Stimulated activated CD8-positive, alpha-beta memory T cell treated with anti-CD3 and anti-CD28 coated beads, Interleukin-7, amount 100 ng/mL, for 1 hour (primary cell): ENCODE measurements at places on chromosomes 11 and 22.

- no peak for DNase-seq
These were observed 28.7 kb downstream of the EHF start for GRCh38 chr11:34649597-34649996.

DNA sequence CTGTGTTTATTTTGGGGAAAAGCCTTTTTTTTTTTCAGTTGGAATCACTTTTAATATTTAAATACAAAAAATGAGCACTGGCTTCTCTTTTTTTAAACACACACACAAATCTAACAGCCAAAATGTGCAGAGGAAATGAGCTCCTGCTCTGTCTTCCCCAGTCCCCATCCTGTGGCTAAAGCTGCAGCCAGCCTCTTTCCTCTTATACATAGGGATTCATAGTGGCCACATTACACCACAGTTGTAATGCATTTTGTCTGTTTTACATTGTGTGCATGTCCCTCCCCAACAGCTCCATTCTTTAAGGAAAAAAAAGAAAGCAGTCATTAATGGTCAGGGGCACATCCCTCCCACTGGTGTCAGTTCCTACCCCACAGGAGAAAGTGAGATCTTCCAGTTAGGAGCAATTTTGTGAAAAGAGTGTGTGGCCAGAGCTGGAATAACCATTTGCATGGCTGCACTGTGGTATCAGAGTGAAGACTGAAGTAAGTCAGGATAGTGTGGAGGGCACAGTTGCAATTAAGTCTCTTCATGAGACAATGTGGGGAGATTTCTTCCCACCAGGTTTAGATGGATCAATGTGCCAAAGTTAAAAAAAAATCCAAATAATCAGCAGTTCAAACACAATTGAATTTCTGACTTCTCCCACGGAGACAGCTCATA lies 220.6 kb downstream of the TMEM135 start:
- no peak for DNase-seq

DNA sequence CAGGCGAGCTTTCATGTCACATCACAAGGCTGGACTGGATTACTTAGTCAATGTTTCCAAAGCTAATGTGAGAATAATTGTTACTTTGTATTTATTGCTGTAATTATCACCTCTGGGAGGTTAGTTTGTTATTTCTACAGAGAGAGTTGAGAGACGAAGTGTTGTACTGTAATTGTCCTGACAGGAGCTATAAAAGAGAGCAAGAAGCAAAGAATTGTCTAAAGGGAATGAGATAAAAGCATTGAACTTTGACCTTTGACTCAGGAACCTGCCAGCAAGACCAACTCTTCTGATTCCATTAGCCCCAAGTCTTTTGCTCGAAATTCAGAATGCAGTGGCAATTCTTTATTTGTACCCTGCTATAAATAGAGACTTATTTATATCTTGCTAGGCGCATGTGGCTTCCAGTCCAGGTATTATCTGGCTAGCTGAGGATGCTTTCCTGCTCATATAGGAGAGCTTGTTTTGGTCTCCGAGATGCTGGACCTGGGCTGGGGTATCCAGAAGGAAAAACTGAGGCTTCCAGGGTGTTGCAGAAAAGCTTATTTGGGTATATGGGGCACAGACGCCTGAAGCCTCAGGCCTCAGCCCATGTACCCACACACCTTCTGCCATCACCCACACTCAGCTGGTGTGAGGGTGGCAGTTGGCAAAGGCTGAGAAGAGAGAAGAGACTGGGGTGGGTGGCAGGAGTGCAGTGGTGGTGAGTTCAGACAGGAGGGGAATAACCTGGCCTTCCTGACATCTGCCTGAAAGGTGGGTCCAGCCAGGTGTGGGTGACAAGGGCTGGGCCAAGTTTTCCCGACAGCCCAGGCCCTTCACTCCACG lies 40.7 kb downstream of the SYT13 start:
- DNase-seq = no peak

- no peak for DNase-seq
These were observed 45.0 kb upstream of the APOA1 start for GRCh38 chr11:116882386-116882785.

DNA sequence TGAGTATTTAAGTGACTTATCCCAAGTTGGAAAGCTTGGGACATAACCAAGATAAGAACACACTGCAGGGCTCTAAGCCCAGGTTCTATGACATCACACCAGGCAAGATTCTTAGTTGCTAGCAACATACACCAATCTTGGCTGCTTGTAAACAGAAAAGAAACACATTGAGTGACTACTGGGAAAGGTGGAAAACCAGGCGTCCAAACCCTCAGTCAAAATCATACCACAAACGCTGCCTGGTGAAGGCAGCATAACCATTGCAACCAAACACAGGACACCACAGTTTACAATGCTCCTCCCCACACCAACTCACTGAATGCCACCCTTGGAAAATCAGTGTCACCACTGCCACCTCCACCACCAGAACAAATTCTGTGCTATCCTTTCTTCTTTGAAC lies 379.9 kb downstream of the TTC28 start:
- no peak for DNase-seq

DNA sequence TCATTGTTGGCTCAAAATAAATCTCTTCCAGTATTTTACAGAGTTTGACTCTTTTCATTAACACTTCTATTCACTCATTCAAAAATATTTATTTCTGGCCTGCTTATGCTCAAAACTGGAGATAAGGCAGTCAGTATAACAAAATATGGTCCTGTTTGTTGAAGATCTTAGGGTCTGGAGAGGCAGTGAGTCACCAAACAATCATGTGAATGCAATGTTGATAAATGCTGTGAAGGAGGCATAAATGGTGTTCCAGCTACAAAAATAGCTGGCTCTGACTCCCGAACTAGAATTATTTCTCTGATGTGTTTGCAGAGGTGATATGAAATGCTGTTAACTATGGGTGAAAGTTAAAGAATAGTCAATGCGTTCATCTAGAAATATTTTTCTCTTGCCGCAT lies 390.6 kb downstream of the AASDHPPT start:
- DNase-seq = no peak

GRCh38 chr22:29069463-29069862 lies 3.4 kb upstream of the KREMEN1 start:
- no peak for DNase-seq

GRCh38 chr11:6703247-6704063 lies 20.3 kb upstream of the MRPL17 start:
- no peak for DNase-seq

DNA sequence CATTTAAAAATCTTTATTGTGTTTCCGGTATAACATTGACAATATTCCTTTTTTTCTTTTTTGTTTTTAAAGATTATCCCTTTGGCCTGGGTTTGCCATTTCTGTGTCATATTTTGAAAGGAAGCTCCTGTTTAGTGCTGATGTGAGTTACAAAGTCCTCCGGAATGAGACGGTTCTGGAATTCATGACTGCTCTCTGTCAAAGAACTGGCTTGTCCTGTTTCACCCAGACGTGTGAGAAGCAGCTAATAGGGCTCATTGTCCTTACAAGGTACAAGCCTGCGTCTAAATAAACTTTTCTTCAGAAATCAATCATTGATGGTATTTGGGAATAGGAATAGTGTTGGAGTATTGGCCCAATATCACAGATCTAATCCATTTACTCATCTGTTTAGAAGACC lies 19.8 kb downstream of the PIWIL4 start:
- no peak for DNase-seq

GRCh38 chr11:133530501-133530835 lies 1.8 kb downstream of the OPCML start:
- DNase-seq = no peak

DNA sequence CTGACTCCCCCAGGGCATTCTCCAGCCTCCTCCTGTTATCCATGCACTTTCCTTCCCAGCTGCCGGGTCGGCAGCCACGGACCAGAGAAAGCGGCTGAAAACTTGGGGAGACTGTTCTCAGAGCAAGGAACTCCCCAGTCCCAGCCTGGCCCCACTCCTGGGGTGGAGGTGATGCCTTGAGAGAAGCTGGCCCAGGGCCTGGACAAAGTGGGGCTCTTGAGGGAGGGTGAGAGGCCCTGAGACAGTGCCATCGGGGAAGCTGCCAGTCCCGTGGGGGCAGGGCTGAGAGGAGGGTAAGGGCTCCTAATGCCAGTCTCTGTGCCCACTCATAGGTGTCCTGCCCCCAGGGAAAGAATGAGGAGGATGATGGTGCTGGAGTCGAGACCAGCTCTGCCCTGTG lies 53.8 kb downstream of the FLRT1 start:
- DNase-seq = no peak

- DNase-seq = no peak
These were observed 25.8 kb downstream of the ARVCF start for GRCh38 chr22:19990609-19991394.

DNA sequence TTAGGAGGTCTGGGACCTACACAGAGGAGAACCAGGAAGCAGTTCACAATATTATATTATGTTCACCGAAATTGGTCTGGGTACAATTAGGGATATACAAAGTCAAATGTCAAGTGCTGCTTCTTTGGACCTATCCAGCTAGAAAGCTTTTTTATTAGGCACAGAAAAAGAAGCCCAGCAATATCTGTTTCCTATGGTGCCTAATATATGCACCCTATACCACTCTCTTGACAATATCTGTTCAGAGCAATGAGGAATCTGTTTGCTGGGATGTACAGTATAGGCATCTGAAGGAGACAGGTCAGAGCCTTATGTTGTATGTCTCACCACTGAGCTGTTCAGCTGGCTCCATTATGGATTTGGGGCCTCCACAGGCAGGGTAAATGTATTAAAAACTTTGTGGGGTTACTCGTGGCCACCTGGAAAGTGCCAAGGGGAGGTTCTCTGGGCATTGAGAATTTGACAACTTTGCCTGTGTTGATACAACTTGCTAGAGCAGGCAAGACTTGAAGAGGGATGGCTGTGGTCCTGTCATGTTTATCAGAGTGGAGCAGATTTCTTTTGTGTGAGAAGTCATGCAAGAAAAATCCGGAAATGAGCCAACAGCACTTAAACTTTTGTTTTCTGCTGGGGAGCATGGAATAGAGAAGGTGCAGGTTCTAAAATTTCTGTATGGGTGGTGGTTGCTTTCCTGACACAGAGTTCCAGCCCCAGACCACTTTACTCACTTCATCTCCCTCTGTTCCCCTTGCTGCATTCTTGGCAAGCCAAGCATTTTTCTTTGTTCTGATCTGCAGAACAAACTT lies 10.1 kb downstream of the STIM1 start:
- no peak for DNase-seq

DNA sequence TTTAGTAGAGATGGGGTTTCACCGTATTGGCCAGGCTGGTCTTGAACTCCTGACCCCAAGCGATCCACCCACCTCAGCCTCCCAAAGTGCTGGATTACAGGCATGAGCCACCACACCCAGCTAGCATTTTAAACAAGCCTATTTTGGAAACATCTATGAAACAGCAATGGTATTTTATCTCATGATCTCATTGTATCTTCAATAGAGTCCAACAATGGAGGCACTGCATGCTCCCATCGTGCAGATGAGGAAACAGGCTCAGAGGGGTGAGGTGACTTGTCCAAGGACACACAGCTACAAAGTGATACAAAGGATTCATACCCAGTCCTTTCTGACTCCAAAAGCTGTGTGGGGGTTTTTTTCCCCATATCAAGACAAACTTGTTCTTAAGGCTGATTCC lies 39.0 kb upstream of the RTL6 start:
- no peak for DNase-seq

DNA sequence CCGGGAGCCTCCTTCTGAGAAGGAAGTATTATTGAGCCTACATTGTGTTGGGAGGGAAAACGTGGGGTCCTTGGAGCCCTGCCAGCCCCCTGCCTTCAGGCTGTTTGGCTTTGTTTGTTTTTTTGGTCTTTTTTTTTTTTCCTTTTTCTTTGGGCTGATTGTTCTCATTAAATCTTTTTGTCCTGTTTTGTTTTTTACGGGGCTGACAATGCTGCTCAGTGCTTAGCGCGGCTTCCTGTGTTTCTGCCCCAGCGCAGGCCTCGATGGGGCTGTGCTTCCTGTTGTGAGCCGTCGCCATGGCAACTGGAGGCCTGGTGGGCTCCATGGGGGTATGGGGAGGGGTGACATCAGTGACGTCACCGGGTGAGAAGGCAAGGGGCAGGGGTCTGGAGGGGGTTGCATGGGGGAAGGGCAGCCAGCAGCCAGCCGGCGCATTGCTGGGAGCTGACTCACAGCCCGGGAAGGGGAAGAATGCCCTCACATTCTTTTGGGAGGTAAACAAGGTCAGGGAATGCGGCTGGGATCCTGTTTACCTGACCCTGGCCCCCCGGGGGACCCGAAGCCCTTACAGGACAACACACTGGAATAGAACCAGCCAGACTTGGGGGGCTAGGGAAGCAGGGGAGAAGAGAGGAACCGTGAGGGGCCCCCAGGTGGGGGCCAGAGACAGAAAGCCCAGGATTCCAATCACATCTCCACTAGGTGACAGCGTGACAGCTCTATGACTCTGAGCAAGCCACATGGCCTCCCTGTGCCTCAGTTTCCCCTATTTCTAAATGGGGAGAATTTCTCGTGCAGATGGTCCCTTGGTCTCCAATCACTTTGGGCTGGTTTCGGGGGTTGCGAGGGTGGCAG lies 22.2 kb upstream of the CBX7 start:
- peak; percentile 58 for DNase-seq

DNA sequence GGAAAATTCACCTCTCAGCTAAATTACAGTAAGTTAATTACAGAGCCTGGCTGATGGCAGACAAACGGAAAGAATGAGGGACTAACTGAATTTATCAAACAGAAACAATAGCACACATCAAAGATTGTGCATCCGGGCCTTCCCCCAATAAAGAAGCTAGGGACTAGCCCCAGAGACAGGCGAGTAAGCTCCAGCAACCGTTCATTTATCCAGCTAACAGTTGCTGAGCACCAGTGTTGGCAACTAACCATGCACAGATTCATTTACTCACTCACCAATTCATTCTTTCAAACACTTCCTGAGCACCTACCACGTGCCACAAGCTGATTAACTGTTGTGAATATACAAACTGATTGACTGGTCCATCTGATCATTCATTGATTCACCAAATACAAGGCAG lies 51.2 kb downstream of the SMCO4 start:
- DNase-seq = no peak

DNA sequence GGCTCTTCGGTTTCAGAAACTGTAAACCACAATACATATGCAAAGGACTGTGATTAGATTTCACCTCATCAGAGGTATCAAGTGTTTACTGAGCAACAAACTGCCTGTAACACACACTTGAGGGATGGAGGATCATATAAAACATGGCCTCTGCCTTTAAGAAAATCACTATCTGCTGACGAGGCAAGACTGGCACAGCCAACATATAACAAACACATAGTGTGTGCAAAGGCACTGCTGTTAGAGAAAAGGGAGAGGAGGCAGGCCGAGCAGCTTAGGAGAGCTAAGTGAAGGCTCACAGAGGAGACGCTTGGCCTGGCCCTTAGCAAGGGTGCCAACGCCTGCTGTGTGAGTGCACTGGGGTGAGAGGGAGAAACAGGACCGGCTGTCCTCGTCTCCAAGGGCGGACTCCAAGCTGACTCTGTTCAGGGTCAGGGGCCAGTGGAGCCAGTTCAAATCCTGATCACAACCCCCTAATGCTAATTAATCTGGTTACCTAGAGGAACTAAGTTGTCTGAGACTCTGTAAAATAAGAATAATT lies 48.2 kb downstream of the LRFN4 start:
- no peak for DNase-seq
